ENCODE measurements at places on chromosomes 1 and 21.
A peak's percentile ranks its signal among the peaks of the same experiment; 100 is the strongest.

- no peak for DNase-seq
Measured at GRCh38 chr1:214550013-214550856, 1.2 kb downstream of the PTPN14 start.

DNA sequence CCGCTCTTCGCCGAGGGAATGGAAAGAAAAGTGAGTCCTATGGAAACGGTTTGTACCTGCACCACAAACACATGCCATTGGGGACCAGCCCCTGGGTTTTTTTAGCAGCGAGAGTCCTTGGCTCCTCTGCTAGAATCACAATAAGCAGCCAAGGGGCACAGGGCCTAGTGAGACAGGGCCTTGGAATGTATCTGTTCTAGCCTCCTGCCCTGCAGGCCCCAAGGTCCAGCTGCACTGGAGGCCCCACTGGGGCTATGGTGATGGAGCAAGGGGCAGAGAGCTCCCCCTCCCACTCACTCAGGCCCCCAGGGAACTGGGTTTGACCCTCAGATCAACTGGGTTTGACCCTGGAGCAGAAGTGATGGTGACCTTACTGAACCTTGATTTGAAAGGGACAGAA lies 14.4 kb downstream of the SHISA4 start:
- no peak for DNase-seq

DNA sequence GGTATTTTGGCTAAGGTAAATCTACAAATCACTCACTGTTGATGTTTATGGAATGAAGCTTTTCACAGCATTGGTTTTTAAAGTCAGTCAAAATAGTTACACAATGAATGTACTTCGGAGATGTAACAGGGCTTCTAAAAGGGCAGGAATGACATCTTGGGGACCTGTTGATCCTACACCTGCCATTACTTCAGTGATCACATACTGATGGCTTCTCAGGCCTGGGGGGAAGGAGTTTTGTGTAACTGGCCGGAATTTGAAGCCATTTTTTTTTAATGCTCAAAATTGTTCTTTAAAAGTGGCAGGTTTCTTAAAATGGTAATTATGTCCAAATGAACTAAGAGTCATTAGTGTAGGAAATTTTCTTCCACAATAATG lies 11.2 kb downstream of the RPL5 start:
- DNase-seq = no peak

DNA sequence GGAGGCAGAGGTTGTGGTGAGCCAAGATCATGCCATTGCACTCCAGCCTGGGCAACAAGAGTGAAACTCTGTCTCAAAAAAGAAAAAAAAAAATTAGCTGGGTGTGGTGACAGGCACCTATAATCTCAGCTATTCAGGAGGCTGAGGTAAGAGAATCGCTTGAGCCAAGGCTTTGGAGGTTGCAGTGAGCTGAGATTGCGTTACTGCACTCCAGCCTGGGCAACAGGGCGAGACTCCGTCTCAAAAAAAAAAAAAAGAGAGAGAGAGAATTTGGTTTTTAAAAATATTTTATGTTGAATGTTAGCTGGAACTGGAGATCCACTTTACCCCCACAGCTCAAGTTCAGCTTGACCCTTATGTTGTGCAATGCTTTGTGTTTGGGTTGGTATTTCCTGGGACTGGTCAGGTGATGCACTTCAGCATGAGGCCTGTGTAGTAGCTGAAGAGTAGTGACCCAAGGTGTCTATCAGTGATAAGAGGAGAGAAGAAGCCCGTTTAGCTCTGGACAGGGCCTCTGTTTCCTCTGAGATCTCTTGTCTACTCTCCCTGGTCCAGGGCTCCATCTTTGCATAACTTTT lies 36.8 kb upstream of the MACF1 start:
- DNase-seq = no peak

GRCh38 chr1:167484726-167485502 lies 33.4 kb downstream of the CD247 start:
- no peak for DNase-seq

- DNase-seq = no peak
Measured at GRCh38 chr1:32335535-32335789, 571 bp downstream of the MARCKSL1 start.

- DNase-seq = peak; percentile 84
Measured at GRCh38 chr1:111747282-111747734, 8.1 kb upstream of the INKA2 start.

- no peak for DNase-seq
Measured at GRCh38 chr1:21550866-21551475, 41.7 kb downstream of the ALPL start.

- no peak for DNase-seq
Measured at GRCh38 chr1:18234790-18235242, 127.2 kb downstream of the IGSF21 start.

DNA sequence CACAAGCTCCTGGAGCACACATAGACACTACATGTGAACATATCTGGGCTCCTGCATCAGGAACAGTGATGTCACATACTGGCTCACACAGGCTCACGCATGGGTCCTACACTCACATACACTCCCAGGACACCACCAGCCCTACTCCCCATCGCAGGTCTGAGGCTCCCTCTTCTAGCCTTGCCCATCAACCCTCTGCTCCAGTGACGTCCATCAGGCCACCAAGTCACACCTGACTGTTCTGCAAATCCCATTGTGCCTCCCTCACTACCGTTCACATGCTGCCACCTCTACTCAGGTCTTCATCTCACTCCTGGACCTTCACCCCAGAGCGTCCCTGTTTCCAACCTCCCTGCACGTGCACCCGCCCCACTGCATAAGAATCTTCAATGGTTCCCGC lies 18.1 kb downstream of the TFAP2E start:
- peak; percentile 35 for DNase-seq

- no peak for DNase-seq
Measured at GRCh38 chr1:36093929-36094328, 5.2 kb downstream of the ADPRS start.

Data from activated CD8-positive, alpha-beta memory T cell treated with anti-CD3 and anti-CD28 coated beads, Interleukin-2, amount 10 ng/mL, durations not matched to agents 7 days and 5 days (primary cell).